ENCODE measurements at places on chromosomes 3 and 15.

DNA sequence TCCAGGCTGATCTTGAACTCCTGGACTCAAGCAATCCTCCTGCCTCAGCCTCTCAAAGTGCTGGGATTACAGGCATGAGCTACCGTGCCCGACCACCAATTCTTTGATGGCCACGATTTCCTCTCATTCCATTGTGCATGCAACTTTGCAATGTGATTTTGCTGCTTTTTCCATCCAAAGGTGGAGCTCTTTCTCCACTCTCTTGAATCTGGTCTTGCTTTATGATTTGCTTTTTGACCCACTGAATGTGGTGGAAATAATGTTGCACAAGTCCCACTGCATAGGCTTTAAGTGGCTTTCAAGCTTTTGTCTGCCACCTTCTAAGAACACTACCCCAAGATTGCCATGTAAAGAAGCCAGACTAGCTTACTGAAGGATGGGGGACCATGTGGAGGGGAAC lies 10.6 kb downstream of the RPS27L start:
- DNase-seq, result no peak

- no peak for DNase-seq
These were observed 65.5 kb upstream of the DCBLD2 start for GRCh38 chr3:98966862-98967546.

GRCh38 chr3:33447958-33448357 lies 7.8 kb upstream of the UBP1 start:
- DNase-seq, result no peak

- no peak for DNase-seq
These were observed 57.3 kb downstream of the DIPK2A start for GRCh38 chr3:144028798-144029411.

DNA sequence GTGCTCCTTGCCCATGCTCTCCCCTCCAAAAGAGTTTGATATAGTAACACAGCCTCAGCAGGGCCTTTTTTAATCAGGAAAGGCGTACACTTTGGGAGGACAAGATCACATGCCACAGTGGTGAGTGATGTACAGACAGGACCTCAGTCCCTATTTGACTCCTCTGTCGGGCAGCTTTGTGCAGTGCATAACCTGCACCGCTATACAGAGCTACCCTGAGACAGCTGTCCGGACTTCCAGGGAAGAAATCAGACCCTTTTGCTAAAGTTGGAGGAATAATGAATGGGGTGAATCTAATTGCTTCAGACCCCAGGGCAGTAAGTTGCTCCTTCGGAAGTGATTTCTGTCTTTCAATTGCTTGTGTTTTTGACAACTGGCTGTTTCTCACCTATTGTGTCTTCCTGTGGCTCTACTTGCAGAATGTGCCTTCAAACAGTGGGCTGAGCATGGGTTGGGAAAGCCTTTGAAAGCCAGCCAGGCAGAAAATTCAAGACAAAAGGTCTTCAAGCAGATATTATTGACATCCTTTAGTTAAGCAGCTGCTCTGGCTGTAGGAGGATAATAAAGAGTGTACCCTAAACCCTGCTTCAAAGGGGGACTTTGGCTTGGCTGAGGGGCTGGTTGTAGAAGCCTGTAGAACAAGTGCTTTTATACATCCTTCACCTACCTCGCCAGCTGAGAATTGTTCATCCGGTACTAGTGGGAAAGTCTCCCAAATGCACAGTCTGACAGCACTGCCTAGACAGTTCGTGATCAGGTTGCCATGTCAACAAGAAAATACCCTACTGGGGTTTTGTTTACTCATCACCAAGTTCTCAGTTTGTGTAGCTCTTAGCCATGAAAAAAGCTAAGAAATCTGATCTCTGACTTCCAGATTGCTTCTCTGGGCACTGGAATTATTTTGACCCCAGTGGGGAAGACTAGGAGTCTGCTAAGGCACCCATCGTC lies 35.1 kb downstream of the SNTN start:
- DNase-seq, result no peak

DNA sequence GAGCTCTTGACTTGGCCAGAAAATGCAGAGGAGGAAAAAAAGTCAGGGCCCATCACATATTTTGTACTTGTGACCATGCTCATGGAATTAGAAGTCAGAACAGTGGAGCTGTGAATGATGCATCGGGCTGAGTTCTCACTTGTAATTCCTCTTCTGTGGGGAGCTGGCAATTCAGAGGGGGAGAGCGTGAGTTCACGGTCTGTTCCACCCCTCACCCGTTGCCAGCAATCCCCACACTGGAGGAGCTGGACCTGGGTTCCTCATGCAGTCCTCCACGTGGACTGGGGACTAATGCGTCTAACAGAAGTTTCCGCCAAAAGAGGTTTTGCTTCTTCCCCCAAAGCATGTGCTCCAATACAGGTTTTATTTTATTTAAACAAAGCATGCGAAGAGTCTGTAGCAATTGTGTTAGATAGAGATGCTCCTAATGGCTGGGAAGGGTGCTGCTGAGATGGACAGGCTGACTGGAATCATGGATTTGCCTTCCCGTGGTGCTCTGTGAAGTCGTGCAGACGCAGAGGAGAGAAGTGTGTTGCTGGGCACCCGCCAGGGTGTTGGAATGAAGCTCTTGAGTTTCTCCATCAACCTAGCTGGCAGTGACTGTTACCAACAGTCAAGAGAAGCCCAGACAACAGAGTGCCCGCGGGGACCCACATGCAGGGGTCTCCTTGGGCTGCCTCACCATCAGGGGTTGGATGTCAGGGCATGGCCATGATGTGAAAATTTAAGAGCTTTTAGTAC lies 77.4 kb upstream of the PCSK6 start:
- DNase-seq, result no peak

GRCh38 chr3:194262176-194262924 lies 88.8 kb downstream of the CPN2 start:
- no peak for DNase-seq

GRCh38 chr3:61912158-61912557 lies 350.8 kb downstream of the PTPRG start:
- no peak for DNase-seq

- no peak for DNase-seq
These were observed 364.4 kb upstream of the ARHGEF26 start for GRCh38 chr3:153756816-153757215.

GRCh38 chr3:177374323-177374722 lies 177.0 kb upstream of the TBL1XR1 start:
- DNase-seq, result no peak

DNA sequence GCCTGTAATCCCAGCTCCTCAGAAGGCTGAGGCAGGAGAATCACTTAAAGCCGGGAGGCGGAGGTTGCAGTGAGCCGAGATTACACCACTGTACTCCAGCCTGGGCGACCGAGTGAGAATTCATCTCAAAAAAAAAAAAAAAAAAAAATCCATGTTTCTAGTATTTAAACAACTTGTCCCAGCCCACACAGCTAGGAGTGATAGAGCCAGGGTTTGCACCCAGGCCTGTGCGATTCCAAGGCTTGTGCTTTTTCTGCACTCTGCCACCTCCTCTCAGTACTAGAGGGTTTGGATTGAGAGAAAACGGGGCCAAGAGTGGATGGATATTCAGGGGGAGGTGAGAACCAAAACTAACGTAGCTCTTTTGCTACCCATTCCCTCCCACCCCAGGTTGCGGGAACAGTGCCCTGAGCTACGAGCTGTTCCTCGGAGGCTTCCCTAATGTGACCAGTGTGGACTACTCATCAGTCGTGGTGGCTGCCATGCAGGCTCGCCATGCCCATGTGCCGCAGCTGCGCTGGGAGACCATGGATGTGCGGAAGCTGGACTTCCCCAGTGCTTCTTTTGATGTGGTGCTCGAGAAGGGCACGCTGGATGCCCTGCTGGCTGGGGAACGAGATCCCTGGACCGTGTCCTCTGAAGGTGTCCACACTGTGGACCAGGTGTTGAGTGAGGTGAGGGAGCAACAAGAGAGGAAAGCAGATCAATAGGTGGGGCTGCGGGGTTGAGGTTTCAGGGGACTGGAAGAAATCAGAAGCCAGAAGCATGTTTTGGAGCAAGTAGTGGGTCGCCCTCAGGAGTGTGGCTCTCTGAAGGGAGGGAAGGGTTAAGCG lies 4.1 kb downstream of the CAMK2N2 start:
- DNase-seq, result no peak

DNA sequence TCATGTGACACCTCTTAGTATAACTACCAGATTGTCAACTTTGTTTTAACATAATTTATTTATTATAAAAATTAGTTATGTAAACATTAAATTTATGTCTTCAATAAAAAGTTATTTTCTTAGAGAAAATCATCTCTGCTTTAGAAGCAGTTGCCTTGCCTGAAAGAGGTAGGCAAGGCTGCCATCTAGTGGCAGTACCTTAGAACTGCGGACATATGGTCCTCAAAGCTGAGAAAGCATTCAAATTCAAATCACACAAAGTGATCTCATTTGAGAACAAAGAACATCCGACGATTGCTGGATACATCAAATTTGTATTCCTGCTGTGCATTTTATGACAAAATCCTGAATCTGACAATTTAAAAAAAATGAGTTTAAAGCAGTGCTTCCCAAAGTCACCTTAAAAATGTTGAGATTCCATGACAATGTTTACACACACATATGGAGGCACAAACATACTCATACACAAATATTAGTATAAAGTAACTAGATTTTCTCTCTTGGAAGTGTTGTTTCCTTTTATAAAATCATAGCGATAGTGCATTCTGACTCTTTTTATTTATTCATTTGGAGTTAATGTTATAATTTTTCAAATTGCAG lies 617.4 kb downstream of the CADM2 start:
- DNase-seq, result no peak

GRCh38 chr15:48641416-48641815 lies 4.1 kb downstream of the FBN1 start:
- no peak for DNase-seq

GRCh38 chr3:195388380-195388779 lies 54.4 kb downstream of the ACAP2 start:
- no peak for DNase-seq

- no peak for DNase-seq
These were observed 1.7 kb upstream of the SLC2A2 start for GRCh38 chr3:171028025-171028778.

- DNase-seq, result no peak
These were observed 47.9 kb downstream of the TLE3 start for GRCh38 chr15:70049701-70050301.

DNA sequence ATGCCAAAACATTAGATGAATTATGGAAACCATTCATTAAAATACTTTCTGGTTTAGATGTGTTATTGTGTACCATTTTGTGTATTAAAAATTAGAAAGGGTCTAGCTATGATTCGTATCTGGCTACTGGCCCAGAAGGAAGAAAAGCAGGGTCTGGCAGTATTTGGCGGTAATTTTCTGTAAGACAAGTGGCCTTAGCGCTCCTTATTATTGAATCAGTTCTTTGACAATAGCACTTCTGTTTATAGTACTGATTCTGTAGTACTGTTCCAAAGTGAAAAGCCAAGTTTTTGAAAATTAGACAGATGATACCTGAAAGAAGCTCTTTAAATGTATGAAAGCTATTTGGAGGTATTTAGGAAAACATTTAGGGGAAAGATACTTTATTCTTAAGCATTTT lies 10.2 kb downstream of the GLCE start:
- DNase-seq, result no peak

DNA sequence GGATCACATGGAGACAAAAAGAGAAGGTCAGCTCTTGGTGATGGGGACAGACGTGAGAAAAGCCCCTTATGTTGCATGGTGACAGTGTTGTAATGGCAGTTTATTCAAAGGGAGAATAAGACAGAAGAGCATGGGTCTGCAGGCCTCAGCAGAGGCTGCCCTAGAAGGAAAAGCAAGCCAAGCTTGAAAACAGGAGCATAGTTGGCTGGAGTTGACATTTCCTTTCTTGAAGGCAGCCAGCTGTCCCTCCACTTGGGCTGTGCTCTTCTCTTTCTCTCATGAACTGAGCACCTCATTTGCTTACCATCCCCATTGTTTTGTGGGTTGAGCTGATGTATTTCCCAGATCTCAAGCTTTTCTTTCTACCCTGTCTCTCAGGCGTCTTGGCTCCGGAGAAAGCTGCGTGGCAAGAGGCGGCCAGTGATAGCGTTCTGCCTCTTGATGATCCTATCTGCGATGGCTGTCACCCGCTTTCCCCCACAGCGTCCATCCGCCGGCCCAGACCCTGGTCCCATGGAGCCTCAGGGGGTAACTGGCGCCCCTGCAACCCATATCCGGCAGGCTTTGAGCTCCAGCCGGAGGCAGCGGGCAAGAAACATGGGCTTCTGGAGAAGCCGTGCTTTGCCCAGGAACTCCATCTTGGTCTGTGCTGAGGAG lies 52.9 kb downstream of the GASK1A start:
- no peak for DNase-seq

DNA sequence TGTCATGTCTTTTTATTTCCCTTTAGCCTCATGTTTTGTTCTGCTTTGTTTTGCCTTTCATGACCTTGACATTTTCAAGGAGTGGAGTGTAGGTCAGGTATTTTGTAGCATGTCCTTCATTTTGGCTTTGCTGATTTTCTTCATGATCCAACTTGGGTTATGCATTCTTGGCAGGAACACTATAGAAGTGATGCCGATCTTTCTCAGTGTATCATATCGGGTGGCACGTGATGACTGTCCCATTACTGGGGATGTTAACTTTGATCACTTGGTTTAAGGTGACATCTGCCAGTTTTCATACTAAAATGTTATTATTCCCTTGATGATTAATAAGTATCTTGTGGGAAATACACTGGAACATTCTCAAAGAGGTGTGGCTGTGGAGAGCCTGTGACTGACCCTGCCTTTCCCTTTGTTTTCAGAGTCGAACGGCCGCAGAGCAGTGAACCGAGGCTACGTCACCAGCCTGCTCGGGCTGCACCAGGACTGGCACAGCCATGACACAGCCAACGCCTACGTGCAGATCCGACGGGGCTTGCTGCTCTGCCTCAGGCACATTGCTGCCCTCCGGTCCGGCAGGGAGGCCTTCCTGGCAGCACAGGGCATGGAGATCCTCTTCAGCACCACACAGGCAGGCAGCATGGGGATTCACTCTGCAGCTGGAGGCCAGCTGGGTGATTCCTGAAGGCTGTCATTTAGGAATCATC lies 167.7 kb downstream of the AGBL1 start:
- DNase-seq, result no peak

- DNase-seq, result no peak
These were observed 51.9 kb downstream of the HOMER2 start for GRCh38 chr15:82900511-82901060.

DNA sequence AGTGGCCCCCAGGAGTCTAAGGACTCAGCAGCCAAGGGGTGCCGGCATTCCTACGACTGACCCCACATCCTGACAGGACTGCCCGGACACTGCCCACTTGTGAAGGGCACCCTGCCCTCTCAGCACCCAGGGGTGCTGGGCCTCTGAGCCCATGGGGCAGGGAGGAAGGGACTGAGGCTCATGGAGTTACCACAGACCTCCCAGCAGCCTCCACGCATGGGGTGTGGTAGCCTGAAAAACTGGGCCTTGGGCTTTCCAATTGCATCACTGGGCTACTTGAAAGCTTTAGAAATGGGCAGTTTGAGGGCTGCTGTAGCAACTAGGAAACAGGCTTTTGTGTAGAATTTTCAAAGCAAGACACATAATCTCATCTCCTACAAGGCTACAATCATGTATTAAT lies 13.2 kb downstream of the TKT start:
- DNase-seq, result no peak

DNA sequence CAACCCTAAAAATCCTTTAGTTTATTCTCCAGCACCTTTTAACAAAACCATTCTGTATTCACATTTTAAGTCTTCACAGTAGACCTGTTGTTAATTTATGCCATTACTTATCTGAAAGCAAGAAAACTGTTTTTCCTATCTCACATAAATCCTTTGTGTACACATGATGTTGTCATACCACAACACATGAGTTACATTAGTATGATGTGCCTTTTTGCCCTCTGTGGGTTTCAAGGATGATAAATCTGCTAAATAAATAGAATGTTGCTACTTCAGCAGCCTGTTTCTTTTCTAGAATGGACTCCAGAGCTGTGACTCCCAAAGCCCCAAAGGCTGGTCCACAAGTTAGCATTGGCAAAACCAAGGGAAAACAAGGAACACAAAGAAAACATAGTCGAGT lies 151.6 kb downstream of the SERPINI1 start:
- no peak for DNase-seq

All from omental fat pad (tissue), 4 donors.